A549 treated with AZD2906 at 1 μM for 4 hours (cell line): ENCODE measurements at places on chromosomes 4 and X. TPM values are rescaled to one million over a fixed set of nuclear protein-coding genes. Genes with fewer than 3 reads are reported as not detected.

Gene USP46
- total RNA-seq = 5.6 to 7.7 TPM (median 7.2 TPM) in 5 replicates

Gene PDE5A
- total RNA-seq = 0.29 to 0.62 TPM (median 0.30 TPM) in 5 replicates

Gene FGFBP1
- total RNA-seq = 2.4 to 2.8 TPM (median 2.6 TPM) in 5 replicates

Gene GPR50
- 0.11 to 0.40 TPM (median 0.20 TPM) in 5 replicates for total RNA-seq

Gene COL25A1
- total RNA-seq = not detected in 5 replicates

Gene CDS1
- total RNA-seq = 0.48 to 0.66 TPM (median 0.58 TPM) in 5 replicates

Gene PIM2
- total RNA-seq = 8.2 to 9.9 TPM (median 9.0 TPM) in 5 replicates

Gene MAGEA12
- total RNA-seq = 0.06 to 0.29 TPM (median 0.15 TPM) in 5 replicates

Gene PCYT1B
- 0.02 to 0.08 TPM (median 0.02 TPM) in 5 replicates for total RNA-seq

Gene IL15
- 12.3 to 15.6 TPM (median 13.9 TPM) in 5 replicates for total RNA-seq

Gene DCAF8L2
- not detected in 5 replicates for total RNA-seq

Gene PLXNB3
- 2.4 to 4.5 TPM (median 2.8 TPM) in 5 replicates for total RNA-seq

Gene F9
- total RNA-seq = not detected in 5 replicates

Gene H2BW2
- not detected in 5 replicates for total RNA-seq

Gene GNPDA2
- total RNA-seq = 7.5 to 11.1 TPM (median 9.8 TPM) in 5 replicates

Gene PPARGC1A
- 0.02 to 0.09 TPM (median 0.04 TPM) in 5 replicates for total RNA-seq

Gene NR0B1
- 15.9 to 29.0 TPM (median 19.5 TPM) in 5 replicates for total RNA-seq

Gene NLGN3
- total RNA-seq = 0.84 to 1.1 TPM (median 1.0 TPM) in 5 replicates

Gene SPANXB1
- 1.4 to 3.1 TPM (median 2.2 TPM) in 5 replicates for total RNA-seq

Gene CXCL8
- 4.3 to 8.8 TPM (median 6.0 TPM) in 5 replicates for total RNA-seq

Gene WFS1
- total RNA-seq = 11.1 to 12.8 TPM (median 12.2 TPM) in 5 replicates

Gene CXorf65
- not detected in 5 replicates for total RNA-seq
